ENCODE measurements at places on chromosomes 16 and 17.

DNA sequence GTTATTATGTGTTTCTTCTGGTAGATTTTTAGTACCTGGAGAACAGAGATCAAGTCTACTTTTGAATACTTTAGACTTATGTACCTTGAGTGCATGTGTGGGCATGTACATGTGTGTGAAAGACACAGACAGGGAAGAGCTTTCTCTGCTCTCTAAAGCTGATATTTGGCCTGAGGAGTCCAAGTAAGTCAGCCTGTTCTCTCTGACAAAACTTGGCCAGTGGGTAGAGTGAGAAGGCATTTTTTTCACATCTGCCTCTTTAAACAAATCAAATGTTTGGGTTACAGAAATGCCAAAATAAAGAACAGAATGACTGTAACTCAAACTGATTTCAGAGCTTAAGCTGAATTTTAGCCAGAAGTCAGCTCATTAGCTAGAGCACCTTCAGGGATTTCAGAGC is 309.7 kb upstream of the DYNLRB2 start:
- DNase-seq = no peak

DNA sequence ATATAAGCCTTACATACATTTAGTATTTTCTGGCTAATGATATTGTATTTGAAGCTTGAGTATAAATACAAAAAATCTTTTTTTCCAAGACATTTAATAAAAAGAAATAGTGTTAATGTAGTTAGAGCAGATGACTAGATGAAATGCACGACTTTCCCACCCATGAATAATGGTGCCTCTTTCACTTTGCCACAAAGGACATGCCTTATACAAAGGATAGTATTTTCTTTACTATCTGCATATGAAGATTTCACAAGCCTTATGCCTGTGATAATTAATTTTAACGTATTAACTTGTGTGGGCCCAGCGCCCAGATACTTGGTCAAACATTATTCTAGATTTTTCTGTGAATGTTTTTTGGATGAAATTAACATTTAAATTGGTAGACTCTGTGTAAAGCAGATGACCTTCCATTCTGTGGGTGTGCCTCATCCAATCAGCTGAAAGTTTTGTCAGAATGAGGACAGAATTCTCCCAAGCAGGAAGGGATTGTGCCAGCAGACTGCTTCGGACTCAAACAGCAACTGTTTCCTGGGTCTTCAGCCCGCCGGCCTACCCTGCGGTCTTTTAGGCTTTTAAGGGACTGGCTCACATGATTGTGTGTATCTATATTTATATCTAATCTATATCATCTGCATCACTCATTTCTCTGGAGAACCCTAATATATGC is 115.4 kb downstream of the USP22 start:
- DNase-seq = no peak

DNA sequence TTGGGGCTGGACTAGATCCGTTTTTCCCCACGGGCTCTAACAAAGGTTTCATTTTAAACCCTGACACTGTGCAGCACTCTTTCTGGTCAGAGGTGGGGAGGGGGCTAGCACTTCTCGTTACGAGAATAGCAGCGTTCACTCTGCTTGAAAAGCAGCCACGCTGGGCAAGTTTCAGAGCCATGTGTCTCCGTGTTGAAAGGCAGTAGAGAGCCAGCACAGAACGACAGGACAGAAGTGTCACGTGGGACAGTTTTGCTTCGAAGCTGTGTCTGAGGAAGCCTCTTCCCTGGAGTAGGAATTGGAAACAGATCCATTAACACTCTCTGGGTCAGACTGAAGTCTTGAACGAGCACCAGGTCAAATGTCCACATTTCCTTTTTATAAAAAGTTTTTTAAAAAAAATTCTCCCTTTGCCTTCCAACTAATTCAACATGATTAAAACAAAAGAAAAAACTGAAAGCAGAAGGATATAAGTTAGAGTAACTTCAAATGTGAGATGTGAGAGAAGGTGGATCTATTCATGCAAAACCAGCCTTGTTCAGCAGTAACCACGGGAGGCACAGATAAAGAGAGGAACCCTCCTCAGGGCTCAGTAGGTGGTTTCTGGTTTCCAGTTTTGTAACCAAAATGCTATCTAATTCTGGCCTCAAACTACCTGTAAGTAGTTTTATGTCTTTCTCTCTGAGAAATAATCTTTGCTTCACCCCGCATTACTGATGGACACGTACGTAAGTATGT is 65.0 kb downstream of the SMG6 start:
- DNase-seq = no peak

GRCh38 chr16:16041196-16041892 is 91.9 kb downstream of the ABCC1 start:
- DNase-seq = no peak

GRCh38 chr17:4249452-4250029 is 14.2 kb downstream of the ANKFY1 start:
- DNase-seq = no peak

Measured in GF-D8 (cell line).